ENCODE measurements at places on chromosomes 7 and 10.

DNA sequence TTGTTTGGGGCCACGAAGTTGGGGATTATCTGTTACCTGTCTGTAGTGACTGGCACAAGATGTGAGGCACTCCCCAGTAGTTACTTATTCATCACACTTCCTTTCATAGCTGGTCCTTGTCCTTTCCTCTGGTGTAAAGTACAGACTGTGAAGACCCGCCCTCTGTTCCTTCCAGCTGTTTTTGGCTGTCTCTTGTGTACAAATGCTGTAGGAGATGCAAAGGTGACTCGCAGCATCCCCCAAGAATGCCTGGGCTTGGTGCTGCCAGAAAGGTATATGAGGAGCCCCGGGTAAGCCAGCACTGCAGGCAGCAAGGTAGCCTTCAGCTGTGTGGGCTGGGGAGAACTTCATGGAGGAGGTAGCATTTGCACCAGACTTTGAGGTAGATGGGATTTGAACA, 236.6 kb downstream of the EBF3 start:
- H3K4me1 ChIP-seq, result no peaks in the 10 kb centered on the region
- DNase-seq, result no peak
- H3K27ac ChIP-seq, result no peak overlapping the region
- H3K4me3 ChIP-seq, result no peak overlapping the region
- peaks cover 6% of the 10 kb centered on the region for H3K36me3 ChIP-seq
- H3K27me3 ChIP-seq, result no peaks in the 10 kb centered on the region

DNA sequence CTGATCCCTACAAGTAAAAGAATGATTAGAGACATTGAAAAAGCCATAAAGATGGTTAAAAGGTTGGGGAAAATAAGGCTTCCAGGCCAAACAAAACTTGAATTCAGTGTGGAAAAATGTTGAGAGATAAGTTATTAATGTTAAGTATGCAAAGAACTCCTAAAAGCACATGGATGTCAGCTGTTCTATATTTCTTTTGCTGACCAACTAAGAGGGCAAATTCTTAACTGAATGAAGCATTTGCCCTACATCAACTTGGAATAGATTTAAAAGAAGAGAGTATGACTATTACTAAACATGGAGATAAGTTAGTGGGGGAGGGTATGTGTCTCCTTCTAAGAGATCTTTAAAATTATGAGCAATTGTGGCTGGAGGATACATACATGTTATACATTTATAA, 124.8 kb downstream of the KIAA1217 start:
- no peak overlapping the region for H3K27ac ChIP-seq
- no peaks in the 10 kb centered on the region for H3K36me3 ChIP-seq
- no peaks in the 10 kb centered on the region for H3K4me1 ChIP-seq
- no peak overlapping the region for H3K4me3 ChIP-seq

DNA sequence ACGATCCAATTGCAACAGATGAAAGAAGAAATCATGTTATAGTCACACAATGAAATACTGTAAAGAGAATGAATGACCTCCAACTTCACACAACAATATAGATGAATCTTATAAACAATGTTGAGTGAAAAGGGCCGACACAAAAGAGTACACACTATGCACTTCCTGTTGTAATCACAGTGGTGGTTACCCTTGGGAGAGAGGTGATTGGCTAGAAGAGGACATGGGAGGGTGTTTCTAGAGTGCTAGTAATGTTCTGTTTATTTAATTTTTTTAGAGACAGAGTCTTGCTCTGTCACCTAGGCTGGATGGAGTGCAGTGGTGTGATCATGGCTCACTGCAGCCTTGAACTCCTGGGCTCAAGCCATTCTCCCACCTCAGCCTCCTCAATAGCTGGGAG, 82.5 kb downstream of the NDUFB2 start:
- no peak overlapping the region for H3K27ac ChIP-seq
- H3K4me3 ChIP-seq, result no peak overlapping the region
- no peak for DNase-seq
- no peaks in the 10 kb centered on the region for H3K4me1 ChIP-seq
- no peaks in the 10 kb centered on the region for H3K27me3 ChIP-seq

DNA sequence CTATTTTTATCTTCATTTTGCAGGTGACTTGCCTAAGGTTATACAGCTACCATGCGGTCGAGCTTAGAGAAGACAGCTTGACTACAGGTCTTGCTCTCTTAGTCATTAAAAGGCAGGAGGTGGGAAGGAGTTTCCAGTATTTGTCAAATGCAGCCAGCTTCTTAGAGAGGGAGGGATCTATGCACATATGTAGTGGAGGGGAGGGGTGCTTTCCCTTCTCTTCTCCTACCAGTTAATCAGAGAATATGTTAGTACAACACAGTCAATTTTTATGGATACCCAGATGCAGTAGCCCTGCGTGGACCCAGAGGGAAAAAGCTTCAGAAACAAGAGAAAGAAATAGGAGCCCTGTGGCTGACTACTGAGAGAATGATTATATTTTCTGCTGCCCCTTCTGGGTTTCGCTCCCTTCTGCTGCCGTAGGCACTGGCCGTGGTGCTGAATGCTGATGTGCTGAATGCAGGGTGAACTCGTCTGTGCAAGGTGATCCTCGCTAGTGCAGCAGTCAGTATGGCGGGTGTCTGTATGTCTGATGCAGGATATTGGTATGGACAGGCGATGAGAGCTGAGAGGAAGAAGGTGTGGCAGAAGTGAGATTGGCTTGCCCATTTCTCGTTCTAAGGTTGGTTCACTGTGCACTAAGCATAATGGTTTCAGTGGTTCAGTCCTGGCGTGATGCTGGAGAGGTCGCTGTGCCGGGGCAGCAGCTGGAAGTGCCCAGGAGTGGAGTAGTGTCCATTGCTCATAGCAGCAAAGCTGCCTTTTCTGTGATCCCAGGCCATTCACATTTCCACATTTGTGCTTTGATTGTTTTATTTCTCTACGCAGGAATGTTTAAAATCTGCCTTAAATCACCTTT, 189.2 kb upstream of the PODXL start:
- H3K4me3 ChIP-seq, result no peak overlapping the region
- DNase-seq, result no peak
- no peaks in the 10 kb centered on the region for H3K4me1 ChIP-seq
- H3K36me3 ChIP-seq, result no peaks in the 10 kb centered on the region
- H3K27me3 ChIP-seq, result peaks cover 29% of the 10 kb centered on the region
- no peak overlapping the region for H3K27ac ChIP-seq

DNA sequence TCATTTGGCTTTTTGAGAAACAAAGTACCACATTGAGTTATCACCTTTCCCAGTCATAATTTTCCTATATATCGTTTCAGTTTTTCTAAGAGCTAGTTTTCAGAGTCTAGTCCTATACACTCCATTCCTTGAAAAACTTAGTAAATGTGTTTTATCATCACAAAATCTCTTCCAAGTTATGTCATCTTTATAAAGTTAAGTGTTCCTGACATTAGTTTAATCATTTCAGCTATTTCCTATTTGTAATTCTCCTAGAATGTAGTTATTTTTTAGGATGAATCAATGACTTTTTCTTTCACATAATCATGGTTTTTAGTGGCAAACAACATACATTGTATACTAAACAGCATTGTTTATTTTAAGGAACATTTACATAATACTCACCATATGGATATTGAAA, 191.7 kb upstream of the BET1 start:
- peaks cover 2% of the 10 kb centered on the region for H3K36me3 ChIP-seq
- H3K4me1 ChIP-seq, result peaks cover 12% of the 10 kb centered on the region
- no peak overlapping the region for H3K4me3 ChIP-seq
- peak overlapping the region; percentile 5 for H3K27ac ChIP-seq

DNA sequence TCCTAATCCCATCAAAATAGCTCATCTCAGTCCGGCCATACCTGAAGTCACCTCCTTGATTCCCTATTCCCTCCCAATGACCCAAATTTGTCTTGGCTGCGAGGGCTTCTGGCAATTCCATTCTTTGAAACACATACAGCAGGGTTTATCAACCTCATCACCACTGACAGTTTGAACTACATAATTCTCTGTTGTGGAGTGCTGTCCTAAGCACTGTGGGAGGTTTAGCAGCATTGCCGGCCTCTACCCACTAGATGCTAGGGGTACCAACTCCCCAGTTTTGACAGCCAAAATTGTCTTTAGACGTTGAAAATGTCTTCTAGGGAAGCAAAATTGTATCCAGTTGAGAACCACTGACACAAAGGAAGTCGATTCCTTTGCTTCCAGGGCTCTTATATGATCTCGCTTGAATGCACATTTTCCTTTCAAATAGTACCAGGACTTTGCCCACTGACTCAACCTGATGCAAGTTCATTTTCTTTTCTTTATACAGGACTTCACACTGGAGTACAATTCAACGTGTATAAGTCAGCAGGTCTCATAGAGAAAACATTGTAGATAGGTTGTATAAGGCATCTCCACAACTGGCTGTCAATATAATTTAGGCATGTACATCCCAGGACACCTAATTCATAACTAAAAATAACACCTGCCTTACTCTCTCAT, 133.3 kb downstream of the STRA8 start:
- no peak overlapping the region for H3K4me3 ChIP-seq
- no peaks in the 10 kb centered on the region for H3K27me3 ChIP-seq
- H3K36me3 ChIP-seq, result peaks cover 23% of the 10 kb centered on the region
- no peak for DNase-seq
- no peak overlapping the region for H3K27ac ChIP-seq

DNA sequence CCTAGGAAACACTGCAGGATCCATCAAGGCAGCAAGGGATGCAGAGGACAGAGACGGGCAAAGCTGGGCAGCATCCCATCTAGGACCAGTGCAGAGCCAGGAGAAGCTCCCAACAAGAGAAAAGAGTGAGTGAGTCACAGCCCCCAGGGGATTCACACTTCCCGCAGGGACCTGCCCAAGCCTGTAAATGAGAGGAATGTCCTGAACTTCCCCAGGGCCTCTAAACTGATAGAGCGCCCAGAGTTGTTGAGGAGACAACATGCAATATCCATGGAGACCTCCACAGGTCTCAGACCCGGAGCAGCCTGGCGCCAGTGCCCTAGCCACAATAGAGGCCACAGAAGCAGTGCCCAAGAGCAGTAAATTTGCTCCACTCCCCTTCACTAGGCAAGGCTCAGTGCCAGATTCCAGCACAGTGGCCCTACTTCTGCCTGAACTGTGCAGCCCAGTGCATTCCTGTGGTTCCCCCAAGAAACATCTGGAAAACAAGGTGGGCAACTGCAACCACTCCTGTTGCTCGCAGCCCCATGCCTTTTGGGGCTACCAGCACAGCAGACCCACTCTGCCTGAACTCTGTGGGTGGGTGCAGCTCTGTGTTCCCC, 567.5 kb downstream of the POM121L12 start:
- H3K27me3 ChIP-seq, result no peaks in the 10 kb centered on the region
- no peak for DNase-seq
- H3K36me3 ChIP-seq, result no peaks in the 10 kb centered on the region
- H3K4me3 ChIP-seq, result no peak overlapping the region

DNA sequence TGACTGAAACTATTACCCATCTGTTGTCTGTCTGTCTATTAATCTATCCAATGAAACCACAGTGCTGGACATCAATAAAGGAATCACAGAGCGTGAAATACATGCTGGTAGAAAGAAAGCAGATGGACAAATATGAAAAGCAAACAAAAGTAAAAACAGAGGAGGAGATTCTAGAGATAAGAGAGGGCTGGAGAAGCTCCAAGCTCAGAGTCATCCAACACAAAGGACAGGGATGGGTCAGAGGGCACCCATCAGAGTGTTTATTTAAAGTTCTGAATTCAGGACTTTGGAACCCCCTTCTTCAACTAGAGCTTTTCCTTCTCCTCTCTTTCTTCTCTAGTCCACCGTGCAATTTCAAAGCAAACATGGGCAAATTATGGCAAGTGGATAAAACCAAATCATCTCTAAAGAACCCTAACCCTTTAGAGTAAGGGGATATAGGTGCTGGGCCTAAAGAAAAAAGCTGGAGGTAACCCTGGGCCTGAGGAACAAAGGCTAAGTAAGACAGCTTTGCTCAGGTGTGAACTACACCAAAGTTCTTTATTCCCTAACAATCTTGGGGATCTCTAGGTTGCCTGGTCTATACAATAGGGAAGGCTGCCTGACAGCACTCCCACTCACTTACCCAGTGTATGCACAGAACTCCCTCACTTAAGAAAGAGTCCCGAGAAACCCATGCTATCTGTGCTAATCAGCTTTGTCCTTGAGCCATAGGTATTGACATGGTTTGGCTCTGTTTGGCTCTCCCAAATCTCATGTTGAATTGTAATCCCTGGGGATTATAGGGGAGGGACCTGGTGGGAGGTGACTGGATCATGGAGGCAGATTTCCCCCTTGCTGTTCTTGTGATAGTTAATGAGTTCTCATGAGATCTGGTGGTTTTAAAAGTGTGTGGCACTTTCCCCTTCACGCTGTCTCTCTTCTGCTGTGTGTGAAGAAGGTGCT, 97.0 kb downstream of the BAMBI start:
- no peaks in the 10 kb centered on the region for H3K4me1 ChIP-seq
- no peaks in the 10 kb centered on the region for H3K27me3 ChIP-seq

DNA sequence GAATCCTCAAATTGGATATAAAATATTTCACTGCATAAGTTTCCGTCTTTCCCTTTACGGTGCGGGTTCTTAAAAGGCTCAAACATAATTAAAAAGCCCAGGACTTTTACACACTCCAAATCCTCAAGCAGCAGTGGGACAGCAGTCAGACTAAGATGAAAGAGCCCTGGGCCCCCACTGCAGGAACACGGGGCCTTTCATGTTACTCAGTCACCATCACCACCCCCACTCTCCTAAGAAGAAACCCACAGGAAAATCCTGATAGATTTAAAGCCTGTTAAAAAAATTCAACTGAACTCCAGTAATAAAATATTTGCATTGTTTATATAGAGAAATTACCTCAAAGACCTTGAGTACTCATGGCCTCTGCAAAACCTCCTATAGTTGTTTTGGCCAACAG, 74.0 kb upstream of the TRIL start:
- H3K36me3 ChIP-seq, result peaks cover 4% of the 10 kb centered on the region
- DNase-seq, result no peak
- no peak overlapping the region for H3K27ac ChIP-seq
- H3K27me3 ChIP-seq, result no peaks in the 10 kb centered on the region
- no peak overlapping the region for H3K4me3 ChIP-seq

GRCh38 chr10:5563991-5564536, 39.3 kb downstream of the CALML3 start:
- peak overlapping the region; percentile 38 for H3K27ac ChIP-seq
- peaks cover 45% of the 10 kb centered on the region for H3K4me1 ChIP-seq
- no peak for DNase-seq
- H3K4me3 ChIP-seq, result no peak overlapping the region
- H3K36me3 ChIP-seq, result no peaks in the 10 kb centered on the region

- no peaks in the 10 kb centered on the region for H3K27me3 ChIP-seq
- H3K4me3 ChIP-seq, result no peak overlapping the region
- no peak overlapping the region for H3K27ac ChIP-seq
- DNase-seq, result no peak
These were observed 73.3 kb downstream of the FAM53B start for GRCh38 chr10:124670849-124671248.

DNA sequence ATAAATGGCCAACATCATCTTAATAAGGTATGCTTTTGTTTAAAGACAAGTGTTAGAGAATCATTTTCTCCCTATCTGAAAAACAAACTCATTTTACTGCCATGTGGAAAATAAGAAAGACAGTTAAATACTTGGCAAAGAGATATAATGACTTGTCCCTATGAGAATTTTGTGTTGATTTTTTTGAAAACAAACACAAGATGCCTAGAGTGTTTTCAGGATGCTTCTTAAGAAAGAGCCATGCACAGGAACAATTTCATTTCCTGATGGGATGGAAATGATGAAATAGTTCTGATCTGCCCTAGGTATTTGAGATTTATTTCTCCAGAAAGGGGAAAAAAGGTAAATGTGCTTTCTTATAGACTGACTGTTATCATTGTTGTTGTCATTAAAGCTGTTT, 237.5 kb upstream of the GNAI1 start:
- no peak overlapping the region for H3K4me3 ChIP-seq
- H3K36me3 ChIP-seq, result no peaks in the 10 kb centered on the region
- DNase-seq, result no peak
